ENCODE measurements at places on chromosomes 1 and 21.

DNA sequence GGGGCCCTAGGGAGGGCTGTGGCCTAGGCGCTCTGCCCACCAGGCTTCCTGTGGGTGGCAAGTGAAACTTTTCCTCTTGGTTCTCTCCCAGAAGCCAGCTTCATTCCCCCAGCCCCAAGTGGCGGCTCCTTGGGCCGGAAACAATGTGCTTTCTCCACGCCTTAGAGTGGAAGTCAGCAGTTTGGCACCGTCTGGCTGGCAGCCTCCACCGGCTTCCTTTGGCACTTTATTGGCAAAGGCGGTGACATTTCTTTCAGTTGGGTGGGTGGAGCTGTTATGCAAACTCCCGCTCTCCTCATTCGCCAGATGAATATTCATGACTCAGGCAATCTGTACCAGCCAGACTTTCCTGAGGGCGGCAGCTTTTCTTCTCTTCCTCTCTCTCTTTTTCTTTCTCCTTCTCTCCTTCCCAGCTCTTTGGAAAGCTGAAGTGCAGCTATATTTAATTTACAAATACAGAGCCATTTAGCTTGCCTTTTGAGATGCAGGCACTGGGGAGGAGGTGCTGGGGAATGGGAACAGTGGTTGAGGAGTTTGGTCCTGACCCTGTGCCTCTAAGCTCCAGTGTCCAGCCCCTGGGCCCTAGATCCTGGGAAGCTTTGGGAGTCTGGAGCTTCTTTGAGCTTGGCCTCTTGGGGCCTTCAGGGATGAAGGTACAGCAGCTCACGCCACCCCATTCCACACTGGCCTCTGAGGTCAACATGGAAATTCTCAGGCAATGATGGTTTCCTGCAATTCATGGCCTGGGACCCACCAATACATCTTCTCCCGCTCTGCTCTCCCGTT, 67.8 kb upstream of the POU3F1 start:
- no peak for DNase-seq

DNA sequence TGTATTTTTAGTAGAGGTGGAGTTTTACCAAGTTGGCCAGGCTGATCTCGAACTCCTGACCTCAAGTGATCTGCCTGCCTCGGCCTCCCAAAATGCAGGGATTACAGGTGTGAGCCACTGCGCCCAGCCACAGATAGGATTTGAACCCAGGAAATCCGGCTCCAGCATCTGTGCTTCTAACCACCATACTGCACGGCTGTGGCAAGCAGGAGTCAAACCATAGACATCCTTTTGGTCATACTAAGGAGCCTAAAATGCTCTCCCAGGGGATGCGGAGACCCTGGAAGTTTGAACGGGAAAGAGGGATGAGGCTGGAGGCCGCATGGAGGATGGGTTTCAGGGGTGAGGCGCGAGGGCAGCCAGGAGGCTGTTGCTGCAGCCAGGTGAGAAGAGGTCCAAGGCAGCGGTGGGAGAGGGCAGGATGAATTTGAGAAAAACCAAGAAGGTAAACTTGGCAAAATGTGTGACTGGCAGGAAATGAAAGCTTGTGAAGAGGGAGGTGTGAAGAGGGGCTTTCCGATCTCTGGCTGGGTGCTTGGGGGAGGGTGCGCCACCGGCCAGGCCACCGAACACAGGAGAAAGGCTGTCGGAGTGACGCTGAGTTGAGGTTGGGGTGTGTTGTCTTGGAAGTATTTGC, 24.0 kb upstream of the CDK18 start:
- peak; percentile 60 for DNase-seq

DNA sequence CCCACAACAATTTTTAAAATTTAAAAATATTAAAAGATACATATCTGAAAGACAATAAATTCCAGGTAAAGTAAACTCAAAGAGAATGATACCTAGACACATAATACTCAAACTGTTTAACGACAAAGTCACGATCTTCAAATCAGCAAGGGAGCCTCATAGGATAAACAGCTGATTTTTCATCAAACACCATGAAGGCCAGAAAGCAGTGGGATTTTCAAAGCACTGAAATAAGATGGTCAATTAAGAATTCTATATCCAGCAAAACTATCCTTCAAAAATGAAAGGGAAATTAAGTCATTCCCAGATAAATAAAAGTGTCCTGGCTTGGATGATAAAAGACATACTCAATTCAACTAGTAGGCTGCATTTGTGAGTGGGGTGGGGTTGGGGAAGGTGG, 100.5 kb downstream of the TIAM1 start:
- no peak for DNase-seq

- DNase-seq: no peak
These were observed 168.0 kb downstream of the CYYR1 start for GRCh38 chr21:26405071-26405470.

Measured in stimulated activated CD4-positive, alpha-beta T cell treated with anti-CD3 and anti-CD28 coated beads, Interleukin-2, amount 100 ng/mL, for 24 hours (primary cell).